Iris pigment epithelial cell (primary cell): ENCODE measurements at places on chromosomes 7 and 10.

DNA sequence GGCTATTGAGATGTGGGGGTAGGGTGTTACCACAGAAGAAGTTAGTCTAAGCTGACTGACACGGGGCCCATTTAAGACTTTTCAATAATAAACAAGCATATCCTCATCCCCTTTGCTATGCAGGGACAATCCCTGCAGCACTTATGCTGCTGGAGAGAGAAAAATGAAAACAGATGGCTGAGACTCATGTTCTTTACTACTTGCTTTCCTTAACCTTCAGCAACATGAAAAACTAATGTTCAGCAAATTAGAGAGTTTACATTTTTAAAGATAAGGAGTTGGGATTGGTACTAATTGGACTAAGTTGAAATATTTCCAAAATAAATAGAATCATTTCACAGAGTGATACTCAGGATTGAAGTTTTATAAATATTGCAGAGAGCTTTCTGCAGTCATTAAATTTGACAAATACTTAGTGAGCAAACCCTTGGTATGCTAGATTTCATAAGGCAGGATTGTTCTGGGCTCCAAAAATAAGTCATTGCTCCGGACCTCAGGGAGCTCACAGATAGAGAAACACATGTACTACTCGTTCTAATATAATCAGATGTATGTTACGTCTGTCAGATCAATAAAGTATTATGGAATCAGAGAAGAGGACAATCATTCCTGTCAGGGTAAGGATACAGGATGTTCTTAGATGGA, 147.1 kb upstream of the LRRN3 start:
- peak; percentile 35 for DNase-seq

- peak; percentile 83 for DNase-seq
Observed at GRCh38 chr10:63083904-63084689, 49.0 kb upstream of the NRBF2 start.

GRCh38 chr10:89120931-89121763, 86.0 kb downstream of the CH25H start:
- no peak for DNase-seq

DNA sequence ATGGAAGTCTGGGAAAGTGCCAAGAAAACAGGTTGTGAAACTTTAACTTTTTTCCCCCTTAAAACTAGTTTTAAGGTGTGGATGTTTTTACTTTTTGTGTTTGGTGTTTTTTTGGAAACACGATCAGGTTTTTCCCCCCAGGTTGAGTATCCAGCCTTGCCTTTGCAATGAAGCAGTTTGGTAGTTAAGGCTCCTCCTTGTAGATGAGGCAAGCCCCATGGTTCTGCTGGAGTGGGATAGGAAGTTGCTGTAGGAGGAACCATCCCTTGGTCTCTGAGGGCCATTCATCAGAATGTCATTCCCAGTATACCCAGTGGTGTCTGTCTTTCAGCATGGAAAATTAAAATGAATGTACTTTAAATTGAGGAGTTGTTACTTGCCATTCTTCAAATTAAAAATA, 2.7 kb downstream of the CUL1 start:
- DNase-seq: peak; percentile 36

GRCh38 chr10:62332406-62332805, 41.8 kb upstream of the ZNF365 start:
- no peak for DNase-seq

DNA sequence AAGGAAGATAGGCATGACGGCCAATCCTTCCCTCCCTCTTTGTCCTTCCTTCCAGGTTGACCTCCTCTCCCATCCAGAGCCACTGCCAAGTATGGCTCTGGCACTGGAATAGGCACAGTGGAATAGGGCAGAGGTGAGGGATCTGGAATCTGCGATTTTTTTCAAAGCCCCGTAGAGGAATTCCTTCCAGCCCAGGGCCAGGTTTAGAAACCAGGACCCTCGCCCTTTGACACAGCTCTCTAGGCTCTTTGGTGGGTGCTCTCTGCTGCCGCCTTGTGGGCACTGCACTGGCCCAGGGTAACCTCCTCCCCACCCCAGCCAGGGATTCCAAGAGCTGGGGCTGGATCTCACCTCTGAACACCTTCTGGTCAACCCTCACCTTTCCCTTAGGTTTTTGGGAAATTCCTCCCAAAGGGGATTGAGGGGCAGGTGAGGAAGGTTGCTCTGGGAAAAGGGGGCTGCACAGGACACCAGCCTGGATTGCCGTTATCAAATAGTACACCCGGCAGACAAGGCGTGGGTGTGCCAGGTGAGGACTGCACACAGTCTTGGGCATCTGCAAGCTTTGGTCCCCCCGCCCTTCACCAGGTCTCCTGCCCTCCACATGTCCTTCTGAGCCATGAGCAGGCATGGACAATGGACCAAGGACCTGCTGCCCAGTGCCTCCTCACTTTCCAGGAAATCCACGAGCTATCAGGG, 22.8 kb downstream of the C10orf105 start:
- peak; percentile 19 for DNase-seq

DNA sequence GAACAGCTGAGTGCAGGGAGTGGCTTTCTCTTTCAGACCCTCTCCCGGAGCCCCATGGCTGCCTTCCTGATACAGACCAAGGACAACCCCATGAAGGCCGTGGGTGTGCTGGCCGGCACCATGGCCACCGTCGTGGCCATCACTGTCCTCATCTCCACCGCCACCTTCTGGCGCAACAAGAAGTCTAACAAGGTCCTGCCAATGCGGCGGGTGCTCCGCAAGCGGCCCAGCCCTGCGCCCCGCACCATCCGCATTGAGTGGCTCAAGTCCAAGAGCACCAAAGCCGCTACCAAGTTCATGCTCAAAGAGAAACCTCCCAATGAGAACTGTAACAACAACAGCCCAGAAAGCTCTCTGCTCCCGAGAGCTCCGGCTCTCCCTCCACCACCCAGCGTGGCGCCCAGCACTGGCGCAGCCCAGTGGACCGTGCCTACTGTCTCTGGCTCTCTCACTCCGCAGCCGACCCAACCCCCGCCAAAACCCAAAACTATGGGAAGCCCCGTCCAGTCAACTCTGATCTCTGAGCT, 11.2 kb downstream of the LRIT2 start:
- DNase-seq: no peak

- DNase-seq: no peak
Observed at GRCh38 chr10:119373294-119374102, 166.1 kb downstream of the GRK5 start.

DNA sequence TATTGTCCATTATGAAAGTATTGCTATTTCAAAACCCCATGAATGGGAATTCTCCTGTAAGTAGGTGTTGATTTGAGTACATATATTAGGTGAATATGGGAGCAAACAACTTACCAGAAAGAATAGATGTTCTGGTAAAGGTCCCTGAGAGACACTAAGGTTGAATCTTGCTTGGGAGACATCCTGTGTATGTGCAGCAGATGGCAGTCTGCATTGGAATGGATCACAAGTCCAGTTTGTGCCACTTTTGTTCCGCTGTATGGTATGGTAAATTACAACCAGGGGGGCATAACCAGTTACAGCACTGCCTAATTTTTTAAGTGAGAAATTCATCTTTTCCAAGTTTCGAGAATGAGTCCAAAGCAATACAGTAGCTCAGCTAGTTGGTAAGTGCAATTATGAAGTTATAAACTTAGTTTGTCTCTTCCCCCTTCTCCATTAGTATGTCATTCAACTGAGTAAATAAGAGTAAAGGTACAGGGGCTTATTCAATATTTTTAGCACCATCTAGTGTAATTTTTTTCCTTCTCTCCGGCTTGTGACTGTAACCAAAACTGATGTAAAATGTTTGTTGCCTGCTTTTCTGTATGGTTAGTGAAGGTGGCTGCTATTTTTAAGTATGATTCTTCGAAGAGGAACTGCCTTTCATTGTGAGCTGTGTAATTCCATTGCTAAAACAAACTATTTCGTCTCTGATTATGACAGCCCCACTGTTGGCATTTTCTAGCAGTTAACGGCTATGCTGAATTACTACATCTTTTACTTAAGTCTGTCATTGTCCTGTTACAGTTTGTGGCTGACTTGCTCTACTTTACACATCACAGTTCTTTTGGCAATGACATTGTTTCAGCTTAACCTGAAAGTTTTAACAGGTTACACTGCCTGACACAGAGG, 2.8 kb downstream of the MCU start:
- no peak for DNase-seq

- DNase-seq: no peak
Observed at GRCh38 chr7:158834878-158835784, 5.8 kb upstream of the ESYT2 start.

DNA sequence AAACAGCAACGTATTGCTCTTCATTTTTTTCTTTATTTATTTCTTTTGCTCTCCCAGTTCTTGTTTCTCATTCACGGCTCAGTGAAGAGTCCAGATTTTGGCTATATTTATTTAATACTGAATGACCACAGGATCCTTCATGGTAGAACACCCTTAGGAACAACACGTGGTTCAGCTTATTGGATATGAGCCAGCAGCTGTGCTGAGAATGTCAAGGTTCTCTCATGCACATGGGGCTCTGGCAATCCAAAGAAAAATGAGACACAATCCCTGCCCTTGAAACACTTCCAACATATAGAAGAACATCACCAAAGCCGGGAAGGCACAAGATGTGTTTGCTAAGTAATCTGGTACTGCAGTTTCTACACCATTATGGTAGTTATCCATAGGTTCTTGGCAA, 852.9 kb downstream of the SORCS1 start:
- peak; percentile 29 for DNase-seq

DNA sequence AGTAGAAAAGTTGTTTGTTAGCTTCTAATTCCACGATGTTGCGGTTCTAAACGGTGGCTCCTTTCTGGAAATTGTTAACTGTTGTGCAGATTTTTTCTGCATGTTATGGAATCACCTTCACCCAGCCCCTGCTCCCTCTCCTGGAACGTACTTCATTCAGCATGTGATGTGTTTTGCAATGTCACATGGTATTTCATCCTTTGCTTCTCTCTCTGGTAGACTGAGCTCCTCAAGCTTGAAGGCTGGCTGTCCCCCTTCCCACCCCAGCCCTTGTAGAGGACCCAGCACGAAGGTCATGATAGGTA, 4.4 kb downstream of the PPP2R2D start:
- DNase-seq: no peak

DNA sequence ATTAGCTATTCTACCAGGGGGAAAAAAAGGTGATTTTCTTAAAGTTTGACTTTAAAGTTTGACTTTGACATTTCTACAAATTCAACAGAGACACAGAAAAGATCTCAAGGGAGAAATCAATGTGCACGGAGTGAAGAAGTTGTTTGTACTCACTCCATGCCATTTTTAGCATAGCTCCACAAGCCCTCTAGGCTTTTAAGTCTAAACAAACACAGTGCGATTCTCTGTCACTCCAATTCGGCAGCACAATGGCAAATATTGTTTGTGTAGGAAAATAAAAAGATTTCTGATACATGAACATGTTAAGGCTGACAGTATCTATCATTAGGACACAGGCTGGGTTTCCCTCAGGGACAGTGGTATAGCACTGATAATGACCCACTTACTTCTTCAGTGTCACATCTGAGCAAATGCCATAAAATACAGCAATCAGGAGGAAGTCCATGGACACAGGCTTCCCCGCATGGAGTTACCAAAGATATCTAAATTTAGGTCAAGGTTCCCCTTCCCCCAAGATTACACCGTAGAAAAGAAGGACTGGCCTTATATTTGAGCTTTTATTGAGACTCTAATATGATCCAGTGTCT, 28.0 kb downstream of the GSAP start:
- no peak for DNase-seq

- peak; percentile 56 for DNase-seq
Observed at GRCh38 chr10:59830601-59831259, 75.6 kb downstream of the CCDC6 start.

- DNase-seq: no peak
Observed at GRCh38 chr10:124227055-124227975, 133.9 kb upstream of the CHST15 start.

GRCh38 chr10:5613481-5614154, 52.8 kb downstream of the ASB13 start:
- no peak for DNase-seq

- no peak for DNase-seq
Observed at GRCh38 chr10:24700948-24701347, 22.7 kb downstream of the ARHGAP21 start.

GRCh38 chr10:120607710-120608703, 151.0 kb downstream of the PLPP4 start:
- peak; percentile 24 for DNase-seq

DNA sequence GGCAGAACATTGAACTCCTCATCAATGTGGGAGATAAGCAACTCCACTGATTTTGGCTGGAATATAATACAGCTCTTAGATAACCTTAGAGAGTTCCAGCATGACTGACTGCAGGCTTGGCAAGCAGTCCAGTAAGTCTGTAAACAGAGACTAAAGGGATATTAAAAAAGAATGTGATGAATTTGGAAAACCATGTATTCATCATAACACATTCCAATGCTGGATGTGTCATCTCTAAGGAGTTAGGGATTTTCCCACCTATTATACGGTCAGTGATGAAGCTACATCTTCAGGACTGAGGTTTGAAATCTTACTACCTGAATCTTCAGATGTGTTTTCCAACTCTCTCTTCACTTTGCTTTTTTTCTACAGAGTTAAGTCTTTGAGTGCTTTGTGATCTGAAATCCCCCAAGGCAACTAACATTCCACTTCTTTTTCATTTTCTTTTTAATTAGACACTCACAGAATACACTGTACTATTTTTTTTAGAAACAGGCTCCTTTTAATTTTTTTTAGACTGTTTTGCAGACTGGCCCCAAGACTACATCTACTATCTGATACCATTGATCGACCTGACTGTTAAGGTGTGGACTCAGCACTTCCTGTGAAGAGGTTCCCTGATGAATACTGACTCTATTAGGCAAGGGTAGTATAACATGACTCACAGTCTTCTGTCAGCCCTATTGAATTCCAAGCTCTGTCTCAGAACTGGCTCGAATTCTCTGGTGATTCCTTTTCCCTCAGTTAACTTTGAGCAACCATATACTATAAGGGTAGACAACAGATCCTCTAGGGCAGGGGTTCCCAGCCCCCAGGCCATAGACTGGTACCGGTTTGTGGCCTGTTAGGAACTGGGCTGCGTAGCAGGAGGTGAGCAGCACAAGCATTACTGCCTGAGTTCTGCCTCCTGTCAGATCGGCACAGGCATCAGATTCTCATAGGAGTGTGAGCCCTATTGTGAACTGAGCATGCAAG, 678.2 kb downstream of the GRM8 start:
- DNase-seq: peak; percentile 58

- peak; percentile 44 for DNase-seq
Observed at GRCh38 chr7:142025896-142026295, 30.2 kb downstream of the MGAM start.

- no peak for DNase-seq
Observed at GRCh38 chr10:72121389-72121788, 33.0 kb upstream of the SPOCK2 start.

GRCh38 chr7:27143023-27143949, at the start of gene HOXA5:
TSS of gene HOXA5 (minus strand) at chr7:27143681. CDS start at chr7:27143607, 74 bp downstream.
- DNase-seq: no peak

GRCh38 chr10:4545062-4545461, 280.9 kb upstream of the AKR1E2 start:
- no peak for DNase-seq
